ENCODE measurements at places on chromosomes 1 and 21.

GRCh38 chr1:6500544-6501278 is 9.2 kb upstream of the PLEKHG5 start:
- DNase-seq, result no peak

DNA sequence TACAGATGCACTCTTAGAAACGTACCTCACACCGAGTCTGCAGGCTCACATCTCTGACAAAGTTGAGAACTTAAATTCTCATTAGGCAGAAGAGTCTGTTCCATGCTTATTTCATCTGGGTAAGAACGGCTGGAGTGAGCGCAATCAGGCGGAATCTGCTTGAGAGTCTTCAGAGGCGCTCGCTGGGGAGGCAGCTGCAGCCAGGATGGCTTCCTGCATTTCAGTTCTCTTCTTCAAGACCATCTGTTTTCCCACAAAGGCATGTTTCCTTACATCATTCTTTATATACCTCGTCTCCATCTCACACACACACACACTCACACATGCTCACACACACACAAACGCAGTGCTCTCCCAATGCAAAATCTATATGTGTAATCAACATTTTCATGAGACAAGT is 497.1 kb downstream of the AJAP1 start:
- no peak for DNase-seq

DNA sequence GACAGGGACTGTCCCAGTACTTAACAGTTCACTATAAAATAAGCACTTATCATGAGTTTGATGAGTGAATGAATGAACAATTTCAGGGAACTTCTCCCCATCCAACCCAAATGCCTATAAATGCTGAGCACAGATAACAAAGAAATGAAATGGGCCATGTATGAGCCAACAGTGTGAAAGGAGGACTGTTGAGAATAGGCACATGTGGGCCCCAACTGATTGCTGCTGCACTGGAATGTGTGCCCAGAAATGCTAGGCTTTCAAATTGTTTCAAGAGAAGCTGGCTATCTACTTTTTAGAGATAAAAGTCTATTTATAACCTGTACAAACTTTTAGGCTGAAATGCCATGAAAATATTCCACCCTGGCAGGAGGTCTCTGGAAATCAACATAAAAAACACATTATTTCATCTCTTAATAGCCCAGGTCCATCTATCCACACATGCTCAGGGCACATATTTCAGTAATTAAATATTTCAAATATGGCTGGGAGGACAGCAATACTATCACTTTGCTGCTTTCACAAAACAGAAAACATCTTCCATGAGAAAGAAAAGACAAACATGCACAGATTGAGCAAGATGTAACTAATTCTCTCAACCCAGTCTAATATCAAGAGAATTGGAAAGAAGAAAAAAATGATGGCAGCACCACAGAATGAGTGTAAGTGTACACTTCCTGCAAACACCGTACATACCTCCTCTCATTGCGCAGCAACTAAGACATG is 49.8 kb downstream of the COLGALT2 start:
- no peak for DNase-seq

DNA sequence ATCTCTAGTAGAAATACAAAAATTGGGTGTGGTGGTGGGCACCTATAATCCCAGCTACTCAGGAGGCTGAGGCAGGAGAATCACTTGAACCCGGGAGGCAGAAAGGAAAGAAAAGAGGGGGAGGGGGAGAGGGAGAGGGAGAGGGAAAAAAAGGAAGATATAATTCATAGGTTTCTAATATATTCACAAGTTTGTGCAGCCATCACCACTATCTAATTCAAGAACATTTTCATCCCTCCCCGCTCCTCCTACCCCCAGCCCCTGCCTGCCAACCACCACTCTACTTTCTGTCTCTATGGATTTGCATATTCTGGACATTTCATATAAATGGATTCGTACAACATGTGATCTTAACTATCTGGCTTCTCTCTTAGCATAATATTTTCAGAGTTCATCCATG is 133.1 kb upstream of the KIAA1614 start:
- no peak for DNase-seq

DNA sequence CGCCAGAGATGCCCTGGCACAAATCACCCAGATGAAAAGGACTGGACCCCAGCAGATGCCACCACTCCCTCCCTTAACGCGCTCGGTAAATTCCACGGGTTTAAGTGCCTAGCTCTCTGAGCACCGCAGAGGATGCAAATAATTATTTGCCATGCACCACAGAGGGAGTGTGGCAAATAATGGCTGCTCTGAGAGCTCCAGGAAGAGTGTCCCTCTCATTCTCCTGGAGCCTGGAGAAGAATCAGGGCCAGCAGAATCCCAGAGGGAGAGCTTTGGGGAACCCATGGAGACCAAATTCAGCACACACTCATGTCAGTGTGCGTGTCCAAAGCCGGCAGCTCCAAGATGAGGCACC is 667 bp downstream of the HHIPL2 start:
- DNase-seq, result no peak

DNA sequence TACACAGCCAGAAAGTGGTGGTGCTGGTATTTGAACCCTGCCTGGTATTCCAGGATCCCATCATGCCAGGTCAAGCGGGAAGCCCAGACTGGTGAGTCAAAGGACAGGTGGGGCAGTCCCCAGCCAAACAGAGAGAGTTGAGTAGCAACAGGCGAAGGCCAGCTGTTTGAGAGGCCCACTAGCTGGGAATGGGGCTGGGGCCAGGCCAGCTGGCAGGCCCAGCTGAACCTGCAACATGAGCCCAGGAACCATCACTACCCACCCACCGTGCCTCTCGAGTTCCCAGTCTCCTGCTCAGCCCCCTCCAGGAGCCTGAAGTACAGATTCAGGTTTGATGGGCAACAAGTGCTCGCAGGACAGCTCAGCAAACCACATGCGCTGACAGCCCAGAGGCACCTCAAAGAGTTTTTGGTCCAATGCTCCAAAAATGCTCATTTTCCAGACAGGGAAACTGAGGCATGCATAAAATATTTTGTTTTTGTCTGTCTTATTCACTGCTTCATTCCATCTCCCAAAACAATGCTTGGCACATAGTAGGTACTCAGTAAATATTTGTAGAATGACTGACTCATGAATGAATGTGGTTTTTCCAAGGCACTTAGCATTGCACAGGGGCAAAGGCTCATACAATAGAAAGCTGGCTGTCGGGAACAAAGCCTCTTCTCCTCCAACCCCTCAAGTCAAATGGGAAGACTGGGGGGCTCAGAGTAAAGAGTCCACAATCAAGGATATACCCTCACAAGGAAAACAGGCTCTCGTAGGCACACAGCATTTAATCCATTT is 42.5 kb upstream of the CLIC4 start:
- DNase-seq, result no peak

DNA sequence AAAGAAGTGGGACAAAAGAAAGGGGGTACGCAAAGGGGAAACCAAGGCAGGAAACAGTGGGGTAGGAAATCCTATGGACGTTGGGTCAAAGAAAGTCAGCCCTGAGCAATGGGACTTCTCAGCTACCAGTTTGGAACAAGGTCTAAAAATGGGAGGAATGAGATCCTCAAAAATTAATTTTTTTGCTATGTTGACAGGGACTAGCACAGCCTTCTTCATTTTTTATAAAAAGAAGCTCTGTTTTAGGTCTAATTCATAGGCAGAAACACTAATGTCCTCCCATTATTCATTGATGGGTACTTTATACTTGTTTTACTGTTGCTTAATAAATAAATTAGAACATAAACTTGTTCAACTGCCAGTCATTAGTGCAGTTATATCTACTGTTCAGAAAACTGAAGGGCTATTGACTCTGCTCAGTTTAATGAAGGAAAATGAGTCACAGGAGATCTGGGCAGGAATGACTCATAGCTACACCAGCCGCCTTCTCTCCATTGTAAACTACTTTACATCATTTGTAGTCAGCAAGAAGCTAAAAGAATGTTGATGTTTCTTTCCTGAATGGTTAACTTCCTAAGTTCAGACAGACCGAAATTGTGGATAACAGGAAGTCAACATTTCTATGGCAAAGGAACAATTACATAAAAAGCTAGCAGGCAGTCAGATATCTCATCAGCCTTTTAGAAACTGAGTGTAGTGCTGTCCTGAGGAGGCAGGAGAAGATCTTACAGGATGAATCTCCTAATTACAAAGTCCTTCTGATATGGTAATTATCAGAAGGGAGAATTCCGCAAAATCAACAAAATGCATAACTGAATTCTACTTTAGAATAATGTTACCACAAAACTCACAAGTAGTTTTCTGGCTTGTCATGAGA is 356.4 kb upstream of the PKN2 start:
- no peak for DNase-seq

DNA sequence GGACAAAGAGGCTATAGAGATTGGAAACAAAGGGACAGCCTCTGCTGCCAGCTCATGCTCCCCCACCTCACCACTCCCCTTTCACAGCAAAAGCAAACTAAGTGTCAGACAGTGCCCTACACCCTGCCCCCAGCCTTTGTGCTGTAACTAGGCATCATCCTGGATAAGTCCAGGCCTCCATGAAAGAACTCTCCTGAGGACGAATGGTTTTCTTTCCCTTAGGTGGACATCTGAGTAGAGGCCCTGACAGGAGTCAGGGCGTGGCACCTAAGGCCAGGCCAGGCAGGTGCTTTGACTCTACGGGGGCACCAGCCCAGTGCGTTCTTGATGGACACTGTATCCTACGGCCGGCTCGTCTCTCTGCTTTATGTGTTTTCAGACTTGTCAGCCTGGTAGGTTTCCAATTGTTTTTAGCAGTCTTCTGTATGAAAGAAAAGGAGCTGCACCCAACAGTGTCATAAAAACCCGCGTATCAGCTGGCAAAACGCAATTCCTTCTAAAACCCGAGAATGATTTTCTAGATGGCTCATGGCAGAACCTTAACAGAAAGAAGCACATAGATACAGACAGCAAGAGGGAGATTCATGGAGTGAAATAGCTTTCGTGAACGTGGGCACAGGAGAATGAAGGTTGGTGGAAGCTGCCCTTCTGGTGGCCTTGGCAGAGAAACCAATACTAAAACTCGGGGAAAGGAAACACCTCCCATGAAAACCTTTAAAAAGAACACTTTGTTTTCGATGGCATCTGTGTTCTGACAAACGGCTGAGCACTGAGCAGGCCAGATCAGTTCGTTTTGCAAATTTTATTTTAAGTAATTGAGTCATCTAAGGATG is 51.7 kb upstream of the AJAP1 start:
- DNase-seq, result no peak

DNA sequence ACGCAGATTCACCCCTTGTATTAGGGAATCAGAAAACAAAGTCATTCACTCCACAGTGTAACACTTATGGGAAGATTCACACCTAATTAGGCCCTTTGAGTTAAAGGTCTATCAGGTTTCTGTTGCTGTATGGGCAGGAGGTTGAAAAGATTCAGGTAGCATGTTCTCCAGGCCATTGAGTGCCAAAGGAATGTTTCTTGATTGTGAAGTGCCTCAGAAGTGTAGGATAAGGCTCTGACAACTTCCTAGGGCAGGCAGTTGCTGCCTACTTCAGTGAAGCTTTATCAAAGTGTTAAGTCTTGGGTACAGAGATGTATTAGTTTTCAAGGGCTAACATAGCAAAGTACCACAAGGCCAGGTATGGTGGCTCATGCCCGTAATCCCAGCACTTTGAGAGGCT is 48.7 kb upstream of the RGS18 start:
- no peak for DNase-seq

GRCh38 chr1:183328371-183328770 is 89.8 kb downstream of the NMNAT2 start:
- DNase-seq, result no peak

DNA sequence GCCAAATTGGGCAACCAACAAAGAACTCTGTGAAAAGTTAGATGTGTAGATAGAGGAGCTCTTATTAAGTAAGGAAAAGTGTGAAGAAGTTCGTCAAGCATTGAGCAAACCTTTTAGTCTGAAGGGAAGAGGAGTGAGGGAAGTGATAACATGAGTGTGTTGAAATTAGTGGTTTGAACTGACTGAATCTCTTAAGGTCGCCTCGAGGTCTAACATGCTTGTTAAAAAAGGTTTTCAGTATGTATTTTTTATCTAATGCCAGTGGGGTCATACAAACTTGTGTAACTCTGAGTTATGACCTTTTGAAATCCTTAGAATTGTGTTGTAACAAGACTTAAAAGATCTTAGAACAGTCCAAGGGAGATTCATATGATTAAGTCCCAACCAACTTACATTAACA is 34.1 kb downstream of the SOAT1 start:
- no peak for DNase-seq

GRCh38 chr1:178418284-178418955 is 78.3 kb downstream of the CLEC20A start:
- no peak for DNase-seq

DNA sequence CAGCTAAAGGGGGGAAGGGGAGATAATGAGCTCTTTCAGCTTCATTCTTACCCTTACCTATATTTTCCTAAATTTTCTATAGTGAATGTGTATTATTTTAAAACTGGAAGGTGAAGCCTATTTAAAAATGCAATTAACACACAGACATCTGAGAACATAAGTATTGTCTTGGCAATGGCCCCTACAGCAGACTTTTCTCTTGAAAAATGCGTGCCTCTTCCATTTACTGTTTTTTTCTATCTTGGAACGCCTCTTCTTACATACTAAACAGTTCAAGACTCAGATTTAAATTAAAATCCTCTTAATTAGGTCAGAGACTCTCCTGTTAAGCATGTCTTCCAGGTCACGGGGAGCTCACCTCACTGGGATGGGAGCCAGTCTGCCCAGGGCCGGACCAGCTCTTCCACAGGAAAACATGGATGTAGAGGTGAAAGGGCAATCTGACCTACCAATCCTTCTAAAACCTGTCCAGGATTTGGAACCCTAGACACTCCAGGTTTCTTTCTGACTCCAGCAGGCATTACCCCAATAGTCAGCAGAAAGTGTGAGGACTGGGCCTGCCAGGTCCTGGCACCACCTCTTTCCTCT is 137.3 kb downstream of the ZNF281 start:
- DNase-seq, result no peak

DNA sequence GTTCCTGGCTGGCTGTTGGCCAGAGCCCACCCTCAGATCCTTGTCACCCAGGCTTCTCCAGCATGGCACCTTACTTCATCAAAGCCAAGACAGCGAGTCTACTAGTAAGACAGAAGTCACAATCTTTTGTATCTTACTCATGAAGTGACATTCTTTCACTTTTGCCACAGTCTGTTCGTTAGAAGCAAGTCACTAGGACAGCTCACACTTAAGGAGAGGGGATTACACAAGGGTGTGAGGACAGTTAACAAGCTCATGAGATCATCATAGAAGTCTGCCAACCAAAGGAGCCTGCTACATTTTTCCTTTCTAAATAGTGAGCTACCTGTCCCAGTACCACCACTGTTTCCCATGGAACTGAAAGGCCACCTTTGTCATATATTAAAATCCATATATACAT is 61.5 kb downstream of the PACC1 start:
- no peak for DNase-seq

DNA sequence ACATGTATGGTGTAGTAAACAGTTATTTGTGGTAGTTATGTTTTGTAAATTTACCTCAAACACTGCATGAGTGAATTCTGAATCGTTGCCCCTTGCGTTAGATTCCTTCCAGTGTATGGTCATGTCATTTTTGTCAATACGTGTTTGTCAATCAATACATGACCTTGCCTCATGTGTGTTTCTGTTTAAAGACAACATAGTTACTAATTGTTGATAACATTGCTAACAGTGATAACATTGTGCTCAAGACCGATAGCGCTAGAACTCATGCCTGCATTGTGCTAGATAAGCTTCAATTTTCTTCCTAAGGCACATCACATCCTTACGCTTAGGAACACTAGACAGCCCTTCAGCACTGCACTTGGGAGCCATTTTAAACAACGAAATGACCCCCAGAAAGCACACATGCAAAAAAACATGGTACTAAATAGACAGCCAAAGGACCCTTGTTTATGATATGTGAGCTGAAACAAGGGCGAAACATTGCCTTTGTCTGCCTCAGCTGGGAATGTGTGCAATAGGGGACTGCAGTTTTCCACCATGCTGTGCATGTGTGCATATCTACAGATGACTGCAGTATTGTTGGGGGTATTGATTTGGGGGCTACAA is 37.3 kb downstream of the MRPS6 start:
- DNase-seq, result no peak
